Kidney (tissue), 22 donors: ENCODE measurements at places on chromosomes 12 and 14. TPM values are rescaled to one million over a fixed set of nuclear protein-coding genes. Genes with fewer than 3 reads are reported as not detected.

DNA sequence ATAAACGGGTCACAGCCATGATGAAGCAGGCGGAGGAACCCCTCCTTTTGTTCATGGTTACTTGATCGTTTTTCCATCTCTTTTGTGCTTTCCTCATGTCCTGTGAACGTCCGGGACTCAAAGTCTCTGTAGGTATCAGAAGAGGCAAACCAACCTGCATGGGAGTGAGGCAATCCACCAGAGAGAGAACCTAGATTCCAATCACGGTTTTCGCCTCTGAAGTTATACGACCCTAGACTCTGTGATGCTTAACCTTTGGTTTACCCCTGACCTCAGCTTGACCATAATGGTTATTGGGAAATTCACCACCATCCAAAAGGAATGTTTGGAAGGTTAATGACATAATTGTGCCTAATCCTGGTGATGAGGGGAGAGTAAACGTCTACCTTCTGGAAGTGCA lies 186.8 kb upstream of the PRICKLE1 start:
- no peak for DNase-seq

GRCh38 chr12:94481734-94482133 lies 22.1 kb upstream of the CEP83 start:
- DNase-seq, result no peak

DNA sequence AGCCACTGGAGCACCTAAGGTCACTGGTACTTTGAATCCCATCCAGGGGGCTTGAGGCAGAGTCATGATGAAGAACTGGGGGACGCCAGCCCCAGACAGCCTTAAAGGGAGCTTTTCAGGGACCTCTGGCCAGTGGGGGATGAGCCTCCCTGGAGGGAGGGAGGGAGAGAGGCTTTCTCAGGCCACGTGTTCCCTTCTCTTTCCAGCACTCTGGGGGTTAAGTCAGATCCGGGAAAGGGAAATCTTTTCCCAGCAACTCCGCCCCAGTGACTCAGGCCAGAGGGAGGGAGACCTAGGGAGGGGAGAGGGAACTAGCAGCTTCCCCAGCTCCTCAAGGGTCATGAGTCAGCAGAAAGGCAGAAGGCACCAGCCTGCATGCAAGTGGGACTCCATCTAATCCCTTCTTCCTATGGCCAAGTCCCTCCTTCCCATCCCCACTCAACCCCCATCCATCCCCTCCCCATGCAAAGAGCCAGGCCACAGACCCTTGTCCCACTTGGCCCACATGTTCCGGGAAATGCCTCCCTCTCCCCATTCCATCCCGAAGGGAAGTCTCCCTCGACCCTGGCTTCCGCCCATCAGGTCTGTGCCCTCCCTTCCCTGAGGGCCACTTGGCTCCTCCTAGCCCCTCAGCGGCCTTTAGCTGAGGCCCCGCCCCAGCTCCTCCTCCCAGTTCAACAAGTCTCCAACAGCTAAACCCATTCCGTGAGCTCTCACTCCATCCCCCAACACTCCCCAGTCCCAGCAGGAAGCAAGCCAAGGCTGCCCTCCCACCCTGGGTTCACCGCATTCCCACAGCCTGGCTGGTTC lies 5.6 kb downstream of the TNFRSF1A start:
- DNase-seq, result peak; percentile 94

DNA sequence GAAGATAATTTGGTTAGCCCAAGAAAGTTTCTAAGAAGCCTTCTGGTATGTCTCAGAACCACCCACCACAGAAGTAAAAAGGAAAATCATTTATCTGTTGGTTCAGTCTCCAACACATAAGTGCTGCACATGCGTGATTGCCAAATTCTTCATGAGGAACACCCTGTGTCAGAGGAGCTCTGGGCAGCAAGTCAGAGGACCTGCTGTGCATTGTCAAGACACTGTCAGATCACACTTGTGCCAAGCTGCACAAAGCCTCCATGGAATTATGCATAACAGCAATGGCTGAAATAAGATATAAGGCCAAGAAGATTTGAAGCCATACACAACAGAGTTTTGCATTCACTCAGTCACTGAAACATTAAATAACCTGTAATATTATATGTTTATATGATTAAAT lies 1304.7 kb upstream of the FLRT2 start:
- no peak for DNase-seq

- DNase-seq, result no peak
These were observed 57.0 kb upstream of the GPHB5 start for GRCh38 chr14:63375769-63376168.

- no peak for DNase-seq
These were observed 82.9 kb upstream of the TRHDE start for GRCh38 chr12:72189266-72189665.

Gene CCDC91
- 35.7 TPM for total RNA-seq

Gene KRT84
- total RNA-seq, result not detected

Gene MIP
- not detected for total RNA-seq

Gene STYK1
- total RNA-seq, result 1.6 TPM

Gene NFATC4
- 45.3 TPM for total RNA-seq

Gene HVCN1
- total RNA-seq, result 7.1 TPM
